ENCODE measurements at places on chromosomes 2 and 18.

- no peak for DNase-seq
Measured at GRCh38 chr2:25032094-25032493, 9.8 kb upstream of the EFR3B start.

- DNase-seq, result peak; percentile 24
Measured at GRCh38 chr2:221465776-221466175, 106.3 kb downstream of the EPHA4 start.

DNA sequence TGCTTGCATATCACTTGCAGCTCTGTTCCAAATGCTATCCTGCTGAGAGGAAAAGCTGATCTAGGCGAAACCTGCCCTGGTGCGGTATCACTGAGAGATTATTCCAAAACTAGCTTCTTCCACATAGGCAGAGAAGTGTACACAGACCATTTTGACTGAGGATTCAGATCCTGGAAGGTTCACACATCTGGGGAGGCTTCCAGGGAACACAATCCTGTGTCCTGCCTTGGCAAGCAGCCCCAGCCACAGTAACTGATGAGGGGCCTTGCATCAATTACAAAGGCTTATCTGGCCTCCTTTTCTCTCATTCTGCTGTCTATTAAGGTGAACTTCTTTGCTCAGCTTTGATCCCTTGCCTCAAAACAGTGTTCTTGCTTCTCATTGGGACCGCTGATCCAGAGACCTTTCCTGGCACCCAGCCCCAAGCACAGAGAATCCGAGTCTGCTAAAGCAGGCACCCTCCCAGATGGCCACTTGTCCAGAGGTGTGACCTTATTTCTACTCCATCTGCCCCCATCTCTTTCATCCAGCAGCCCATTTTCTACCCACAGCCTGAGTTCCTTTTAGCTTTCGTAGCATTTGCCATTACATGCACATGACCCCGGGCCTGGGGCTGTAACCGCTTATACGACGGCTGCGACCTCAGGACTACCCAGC, 52.3 kb upstream of the ZFP36L2 start:
- no peak for DNase-seq

- DNase-seq, result no peak
Measured at GRCh38 chr2:180494286-180494685, 486.1 kb upstream of the UBE2E3 start.

- no peak for DNase-seq
Measured at GRCh38 chr2:62149708-62150107, 46.2 kb upstream of the B3GNT2 start.

DNA sequence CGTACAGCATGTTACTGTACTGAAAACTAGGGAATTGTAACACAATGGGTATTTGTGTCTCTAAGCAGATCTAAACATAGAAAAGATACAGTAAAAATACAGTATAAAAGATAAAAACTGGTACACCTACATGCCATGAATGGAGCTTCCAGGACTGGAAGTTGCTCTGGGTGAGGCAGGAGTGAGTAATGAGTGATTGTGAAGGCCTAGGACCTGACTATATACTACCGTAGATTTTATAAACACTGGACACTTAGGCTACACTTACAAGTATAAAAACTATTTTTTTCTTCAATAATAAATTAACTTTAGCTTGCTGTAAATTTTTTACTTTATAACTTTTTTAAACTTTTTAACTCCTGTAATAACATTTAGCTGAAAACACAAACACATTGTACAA, 324.4 kb upstream of the TNP1 start:
- DNase-seq, result no peak

DNA sequence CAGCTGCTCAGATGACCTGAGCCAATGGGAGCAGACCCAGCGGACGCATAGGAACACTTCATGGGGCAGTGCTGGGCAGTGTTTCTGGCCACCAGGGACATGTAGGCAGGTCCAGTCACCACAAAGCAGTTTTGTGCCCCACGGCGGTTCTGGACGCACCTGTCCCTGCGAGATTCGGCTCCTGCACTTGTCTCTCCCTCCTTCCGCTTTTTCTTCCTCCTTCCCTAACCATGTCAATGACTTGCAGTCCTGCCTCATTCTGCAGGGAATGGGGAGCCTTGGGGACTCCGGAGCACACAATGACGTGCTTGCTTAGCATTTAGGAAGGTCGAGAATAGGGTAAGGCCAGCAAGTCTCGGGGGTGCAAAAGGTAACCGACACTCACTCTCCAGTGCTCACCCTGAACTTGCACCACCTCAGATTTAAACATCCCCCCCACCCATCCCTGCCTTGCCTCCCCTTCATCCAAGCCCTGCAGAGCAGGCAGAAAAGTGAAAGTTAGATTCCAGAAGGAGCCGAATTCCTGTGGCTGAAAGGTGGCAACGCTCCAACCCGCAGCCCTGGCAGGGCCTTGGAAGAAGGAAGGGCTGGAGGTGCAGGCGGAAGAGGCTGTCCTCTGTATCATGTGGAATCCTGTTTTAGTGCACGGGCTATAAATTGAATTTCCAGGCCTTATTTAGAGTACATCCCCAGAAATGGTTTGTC, 40.5 kb upstream of the ATG16L1 start:
- DNase-seq, result no peak

- DNase-seq, result no peak
Measured at GRCh38 chr2:189287363-189287762, 107.8 kb upstream of the COL5A2 start.

DNA sequence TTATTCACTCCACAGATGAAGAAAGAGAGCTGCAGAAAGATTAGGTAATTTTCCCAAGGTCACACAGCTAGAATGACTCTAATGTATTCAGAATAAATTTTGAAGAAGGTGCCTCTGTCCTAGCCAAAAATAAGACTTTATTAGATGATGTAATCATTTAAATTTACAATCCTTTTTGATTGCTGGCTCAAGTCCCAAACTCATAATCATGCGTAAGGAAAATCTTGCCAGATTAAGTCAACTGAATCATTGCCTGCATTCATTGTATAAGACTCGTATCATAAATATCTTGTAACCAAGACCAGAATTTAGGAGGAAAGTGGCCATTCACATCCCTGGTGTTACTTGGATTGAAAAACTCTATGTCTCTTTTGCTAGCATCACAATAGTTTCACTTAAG, 53.1 kb upstream of the STK39 start:
- no peak for DNase-seq

- DNase-seq, result no peak
Measured at GRCh38 chr2:223800908-223801307, 36.5 kb downstream of the AP1S3 start.

DNA sequence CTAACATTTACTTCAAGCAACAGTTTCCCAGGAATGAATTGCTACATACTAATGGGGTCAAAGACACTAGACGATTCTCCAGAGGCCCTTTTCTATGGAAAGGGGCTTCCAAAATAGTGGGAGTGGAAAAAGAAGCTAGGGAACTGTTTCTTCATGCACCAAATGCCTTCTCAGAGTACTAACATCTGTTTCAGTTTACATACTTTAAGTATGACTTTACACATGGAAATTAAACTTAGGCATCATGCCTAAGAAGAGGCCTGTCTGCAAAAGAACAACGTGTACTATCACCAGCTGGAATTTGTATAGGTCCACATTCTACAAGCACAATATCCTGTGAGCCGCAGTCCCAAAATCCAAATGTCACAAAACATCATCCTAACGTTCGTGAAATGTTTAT, 29.4 kb upstream of the WDR75 start:
- no peak for DNase-seq

DNA sequence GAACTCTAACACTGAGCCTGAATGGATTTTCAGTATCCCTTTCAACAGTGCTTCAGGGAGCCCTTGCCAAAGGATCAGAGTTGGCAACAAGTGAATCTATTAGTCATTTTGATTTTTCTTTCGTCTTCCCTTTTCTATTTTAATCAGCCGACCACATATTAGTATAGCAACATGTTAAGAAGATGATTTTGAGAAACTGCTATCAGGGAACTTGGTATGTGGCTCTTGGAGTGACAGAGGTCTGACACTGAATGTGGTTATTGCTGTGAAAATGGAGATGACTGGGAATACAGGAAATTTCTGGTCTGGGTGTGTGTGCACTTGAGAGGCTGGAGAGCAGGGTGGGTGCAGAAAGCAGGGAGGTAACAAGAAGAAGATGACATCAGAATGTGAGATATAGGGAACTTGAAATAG, 28.7 kb upstream of the IL1RL1 start:
- DNase-seq, result no peak

DNA sequence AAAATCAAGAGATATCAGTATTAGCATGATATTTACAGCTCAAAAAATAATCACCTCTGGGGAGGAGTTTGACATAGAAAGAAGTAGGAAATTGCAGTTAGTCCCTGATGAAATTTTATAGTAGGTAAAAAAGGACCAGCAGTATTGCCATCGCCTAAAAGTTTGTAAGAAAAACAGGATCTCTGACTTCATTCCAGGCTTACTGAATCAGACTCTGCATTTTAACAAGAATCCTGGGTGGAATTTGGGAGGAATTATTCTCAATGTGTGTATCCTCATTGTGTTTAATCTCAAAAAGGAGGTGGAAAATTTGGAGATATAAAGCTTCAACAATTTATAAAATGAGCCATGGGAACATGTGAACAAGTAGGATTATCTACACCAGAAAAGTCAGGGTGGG, 31.2 kb upstream of the STAT1 start:
- DNase-seq, result no peak

GRCh38 chr2:169702996-169703395, 8.7 kb downstream of the PHOSPHO2 start:
- DNase-seq, result no peak

DNA sequence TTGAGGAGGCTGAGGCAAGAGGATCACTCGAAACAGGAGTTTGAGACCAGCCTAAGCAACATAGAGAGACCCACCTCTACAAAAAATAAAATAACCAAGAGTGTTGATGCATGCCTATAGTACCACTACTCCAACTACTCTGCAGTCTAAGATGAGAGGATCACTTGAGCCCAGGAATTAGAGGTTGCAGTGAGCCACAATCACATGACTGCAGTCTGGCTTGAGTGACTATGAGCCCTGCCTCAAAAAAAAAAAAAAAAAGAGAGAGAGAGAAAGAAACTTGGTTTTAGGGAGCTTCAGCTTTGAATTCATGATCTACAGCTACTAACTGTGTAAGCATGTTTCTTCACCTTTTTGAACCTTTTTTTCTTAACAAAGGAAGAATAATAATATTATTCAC, 119.9 kb downstream of the HNMT start:
- no peak for DNase-seq

DNA sequence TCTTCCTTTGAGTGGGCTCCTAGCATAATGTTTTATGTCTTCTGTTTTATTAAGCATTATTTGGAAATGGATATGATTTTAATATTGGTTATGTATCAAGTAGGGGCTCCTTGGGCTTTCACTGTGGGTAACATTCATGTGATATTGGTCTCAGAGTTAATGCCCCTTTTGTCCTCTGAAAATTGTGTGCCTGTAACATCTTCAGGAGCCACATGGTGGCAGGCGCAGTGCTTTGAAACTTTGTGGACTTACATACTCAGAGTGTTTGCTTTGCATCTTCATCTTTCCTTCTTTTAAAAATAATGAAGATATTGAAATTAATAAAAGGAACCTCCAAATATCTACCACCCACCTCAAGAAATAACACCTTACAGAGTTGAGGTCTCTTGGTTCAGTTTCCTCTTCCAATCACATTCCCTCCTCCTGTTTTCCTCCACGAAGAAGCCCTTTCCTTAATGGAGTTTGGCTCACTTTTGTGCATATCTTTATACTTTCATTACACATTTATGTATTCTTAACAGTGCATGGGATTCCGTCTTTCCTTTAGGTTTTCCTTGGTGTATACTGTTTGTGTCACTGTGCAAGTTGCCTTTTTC, 73.5 kb downstream of the LIMS1 start:
- DNase-seq, result peak; percentile 31

DNA sequence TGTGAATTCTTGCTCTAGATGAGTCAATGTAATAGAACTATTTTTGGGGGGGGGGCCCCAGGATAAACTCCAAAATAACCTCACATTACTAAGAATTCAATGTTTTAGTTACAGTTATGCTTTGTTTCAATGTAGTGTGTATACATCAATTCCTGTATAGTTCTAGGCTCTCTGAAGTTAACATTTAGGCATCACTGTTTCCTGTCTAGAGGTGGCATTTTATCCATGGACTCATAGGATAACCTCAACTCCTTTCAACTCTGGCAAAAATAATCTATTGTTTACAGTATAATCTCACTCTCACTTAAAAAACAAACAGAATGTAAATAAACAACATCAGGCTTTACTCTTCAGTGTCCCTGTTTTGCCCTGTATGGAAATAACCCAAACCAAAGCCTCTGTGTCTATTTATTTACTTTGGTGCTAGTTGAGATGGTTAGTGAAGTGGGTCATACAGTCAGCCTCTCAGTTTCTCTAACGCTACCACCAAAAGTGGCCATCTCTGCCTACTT, 79.3 kb upstream of the MMADHC start:
- DNase-seq, result no peak

DNA sequence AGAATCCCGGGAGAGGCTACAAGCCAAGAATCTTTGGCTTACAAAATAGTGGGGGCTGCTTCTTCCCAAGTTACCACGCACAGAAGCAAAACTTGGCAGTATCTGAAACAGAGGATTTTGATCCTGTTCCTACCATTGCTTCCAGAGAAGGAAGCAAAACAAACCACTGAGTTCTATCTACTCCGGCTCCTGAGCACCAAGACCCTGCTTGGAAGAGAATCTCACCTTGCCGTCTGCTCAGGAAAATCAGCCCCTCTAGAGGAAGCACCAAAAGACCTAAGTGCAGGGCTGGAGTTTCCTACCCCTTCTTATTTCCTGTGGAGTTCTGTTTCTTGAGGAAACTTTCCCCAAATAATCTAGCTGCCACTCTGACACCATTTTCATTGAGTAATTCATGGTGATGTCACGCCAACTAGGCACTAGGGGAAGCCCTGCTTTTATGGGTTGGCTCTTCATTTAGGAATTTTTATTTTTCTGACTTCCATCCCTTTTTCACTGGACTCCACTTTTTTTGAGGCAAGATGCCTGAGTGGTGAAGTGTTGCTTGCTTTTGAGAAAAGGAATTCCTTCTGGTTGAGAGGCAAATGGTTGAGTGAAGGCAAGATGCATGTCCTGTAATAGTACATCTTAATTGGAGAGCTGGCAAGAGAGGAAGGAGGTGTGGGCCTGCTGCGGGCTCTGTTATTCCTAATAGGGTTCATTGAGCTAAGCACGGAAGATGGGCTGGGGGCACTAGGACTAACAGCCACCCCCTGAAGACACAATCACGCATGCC, 36.8 kb upstream of the EML4 start:
- no peak for DNase-seq

GRCh38 chr2:178296394-178297090, 102.2 kb downstream of the OSBPL6 start:
- no peak for DNase-seq

DNA sequence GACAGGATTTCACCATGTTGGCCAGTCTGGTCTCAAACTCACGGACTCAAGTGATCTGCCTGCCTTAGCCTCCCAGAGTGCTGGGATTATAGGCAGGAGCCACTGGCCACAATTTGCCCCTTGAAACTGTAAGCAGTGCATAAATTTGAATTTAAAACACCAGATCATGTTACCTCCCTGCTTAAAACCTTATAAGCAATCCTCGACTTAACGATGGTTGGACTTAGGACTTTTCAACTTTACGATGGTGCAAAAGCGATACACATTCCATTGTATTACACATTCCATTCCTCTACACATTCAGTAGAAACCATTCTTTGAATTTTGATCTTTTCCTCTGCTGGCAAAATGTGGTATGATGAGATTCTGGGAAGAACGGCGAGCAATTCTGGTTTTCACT, 23.2 kb upstream of the EFR3B start:
- no peak for DNase-seq
